Stimulated activated CD4-positive, alpha-beta T cell treated with anti-CD3 and anti-CD28 coated beads, TNF-alpha, amount 100 ng/mL, for 4 hours (primary cell): ENCODE measurements at places on chromosomes 7 and 10.

GRCh38 chr10:17290226-17290625 lies 62.2 kb downstream of the VIM start:
- no peak for DNase-seq

- DNase-seq = no peak
Observed at GRCh38 chr10:16195894-16196293, 240.9 kb upstream of the PTER start.

GRCh38 chr7:29968683-29969395 lies 20.8 kb downstream of the SCRN1 start:
- DNase-seq = no peak

GRCh38 chr10:103528549-103528948 lies 35.0 kb downstream of the NEURL1 start:
- no peak for DNase-seq

DNA sequence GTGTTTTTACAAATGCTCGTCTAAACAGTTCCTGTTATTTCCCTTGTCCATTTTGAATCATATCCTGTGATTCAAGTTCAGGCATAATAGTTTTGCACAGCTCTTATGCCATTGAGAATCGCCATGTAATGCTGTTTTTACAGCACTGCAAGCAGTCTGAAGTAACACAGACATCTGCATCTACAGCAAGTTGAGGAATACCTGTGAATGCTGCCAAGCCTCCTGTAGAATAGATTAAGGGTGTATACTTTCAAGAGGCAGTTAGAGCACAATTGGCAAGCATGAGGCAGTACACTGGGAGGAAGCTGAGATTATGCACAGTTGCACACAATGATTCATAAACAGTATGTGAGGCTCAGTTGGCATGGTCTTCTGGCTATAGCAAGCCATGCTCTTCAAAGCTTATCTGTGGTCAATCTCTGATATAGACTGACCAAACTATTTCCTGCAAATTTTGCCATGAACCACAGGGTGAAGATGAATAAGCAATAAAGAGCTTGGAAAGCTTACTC lies 121.9 kb upstream of the AKR1E2 start:
- DNase-seq = no peak

- no peak for DNase-seq
Observed at GRCh38 chr10:21976739-21977138, 26.8 kb downstream of the DNAJC1 start.

- DNase-seq = no peak
Observed at GRCh38 chr7:96237040-96237439, 84.9 kb downstream of the SLC25A13 start.

DNA sequence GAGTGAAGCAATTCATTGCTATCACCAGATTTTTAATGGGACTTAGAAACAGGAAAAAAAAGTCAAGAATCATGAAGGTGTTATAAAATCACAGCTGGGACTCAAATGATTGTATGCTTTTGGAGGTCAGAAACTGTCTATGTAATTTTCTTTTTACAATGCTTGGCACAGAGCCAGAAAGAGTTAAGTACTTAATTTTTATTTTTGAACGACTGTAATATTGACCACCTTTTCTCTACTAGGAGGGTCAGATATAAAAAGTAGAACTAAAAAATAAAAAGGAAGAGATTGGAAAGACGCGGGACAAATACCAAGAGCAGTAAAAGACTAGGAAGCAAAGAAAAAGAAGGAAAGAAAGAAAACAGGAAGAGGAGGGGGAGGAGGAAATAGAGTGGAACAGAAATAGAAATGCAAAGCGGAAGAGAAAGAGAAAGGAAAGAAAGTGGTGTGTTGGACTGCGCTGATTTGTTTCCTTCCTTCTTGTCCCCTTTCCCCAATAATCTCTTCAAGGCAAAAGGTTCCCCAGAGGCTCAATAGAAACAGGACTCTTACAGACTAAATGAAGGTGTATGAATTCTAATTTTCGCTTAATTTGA lies 23.2 kb upstream of the C1GALT1 start:
- DNase-seq = no peak

- DNase-seq = no peak
Observed at GRCh38 chr10:63703113-63703670, 182.0 kb downstream of the REEP3 start.

DNA sequence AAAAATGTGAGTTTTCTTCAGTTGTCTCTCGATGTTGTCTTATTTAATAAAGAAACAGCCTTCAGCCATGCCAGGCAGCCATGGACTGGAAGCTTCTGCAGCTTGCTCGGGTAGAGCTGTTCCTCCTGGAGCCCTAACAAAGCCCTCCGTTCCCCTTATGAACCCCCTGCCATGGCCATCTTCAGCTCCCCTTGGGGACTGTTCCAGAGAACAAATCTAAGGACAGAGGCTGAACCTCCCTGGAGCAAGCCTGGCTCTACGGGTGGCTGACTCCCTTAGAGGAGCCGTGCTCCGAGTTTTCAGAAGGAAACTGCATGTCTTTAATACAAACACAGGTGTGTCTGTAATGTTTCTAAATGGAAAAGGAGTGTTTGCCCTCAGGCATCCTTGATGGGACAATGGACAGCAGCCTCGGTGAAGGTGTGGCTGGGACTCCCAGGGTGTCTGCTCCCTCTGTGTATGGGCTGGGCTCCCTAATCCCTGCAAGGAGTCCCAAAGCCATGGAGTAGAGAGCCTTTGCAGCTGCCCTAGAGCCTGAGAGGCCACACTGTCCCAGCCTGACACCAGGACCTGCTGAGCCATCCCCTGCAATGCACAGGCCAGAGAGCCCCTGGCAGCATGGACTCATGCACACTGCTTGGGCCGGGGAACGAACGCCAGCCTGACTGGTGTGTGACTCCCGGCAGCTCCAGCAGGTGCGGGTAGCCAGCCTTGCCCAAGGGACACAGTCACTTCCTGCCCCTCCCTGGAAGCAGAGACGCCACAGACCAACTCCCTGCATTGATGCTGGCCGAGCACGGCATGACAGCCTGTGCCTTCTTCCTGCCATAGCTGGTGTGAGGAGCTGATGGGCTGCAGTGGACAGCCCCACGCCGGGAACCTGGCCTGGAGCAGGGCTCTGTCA lies 381.8 kb downstream of the TCERG1L start:
- no peak for DNase-seq

- no peak for DNase-seq
Observed at GRCh38 chr7:119397156-119397555, 875.8 kb upstream of the KCND2 start.

DNA sequence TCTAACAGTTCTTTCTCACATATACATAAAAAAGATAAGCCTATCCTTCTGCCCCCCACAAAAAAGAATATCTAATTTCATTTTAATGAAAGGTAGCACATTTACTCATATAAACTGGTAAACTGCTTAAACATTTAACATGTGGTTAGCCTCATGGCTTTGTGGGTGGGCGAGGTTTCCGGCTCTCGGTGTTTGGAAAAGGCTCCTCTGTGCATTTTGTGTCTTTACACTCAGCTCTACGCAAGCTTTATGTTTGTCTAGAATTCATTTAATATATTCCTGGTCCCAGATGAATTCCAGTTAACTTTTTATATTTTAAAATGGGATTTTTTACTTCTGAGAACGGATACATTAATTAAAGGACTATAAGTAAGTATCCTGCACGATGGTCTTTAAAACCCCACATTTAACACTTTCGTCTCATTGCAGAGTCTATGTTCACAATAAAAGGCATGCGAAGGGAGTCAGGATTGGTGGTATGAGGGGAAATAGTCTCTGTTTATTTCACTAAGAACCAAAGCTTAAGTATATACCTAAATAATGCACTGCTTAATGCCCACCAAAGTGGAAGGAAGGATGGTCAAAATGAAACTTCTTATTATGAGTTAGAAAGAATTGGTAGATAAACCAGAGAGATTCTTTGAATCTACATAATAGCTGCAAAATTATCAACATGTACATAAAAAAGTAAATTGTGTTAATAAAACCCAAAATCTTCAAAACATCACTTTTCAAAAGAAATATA lies 197.2 kb downstream of the CRPPA start:
- no peak for DNase-seq

DNA sequence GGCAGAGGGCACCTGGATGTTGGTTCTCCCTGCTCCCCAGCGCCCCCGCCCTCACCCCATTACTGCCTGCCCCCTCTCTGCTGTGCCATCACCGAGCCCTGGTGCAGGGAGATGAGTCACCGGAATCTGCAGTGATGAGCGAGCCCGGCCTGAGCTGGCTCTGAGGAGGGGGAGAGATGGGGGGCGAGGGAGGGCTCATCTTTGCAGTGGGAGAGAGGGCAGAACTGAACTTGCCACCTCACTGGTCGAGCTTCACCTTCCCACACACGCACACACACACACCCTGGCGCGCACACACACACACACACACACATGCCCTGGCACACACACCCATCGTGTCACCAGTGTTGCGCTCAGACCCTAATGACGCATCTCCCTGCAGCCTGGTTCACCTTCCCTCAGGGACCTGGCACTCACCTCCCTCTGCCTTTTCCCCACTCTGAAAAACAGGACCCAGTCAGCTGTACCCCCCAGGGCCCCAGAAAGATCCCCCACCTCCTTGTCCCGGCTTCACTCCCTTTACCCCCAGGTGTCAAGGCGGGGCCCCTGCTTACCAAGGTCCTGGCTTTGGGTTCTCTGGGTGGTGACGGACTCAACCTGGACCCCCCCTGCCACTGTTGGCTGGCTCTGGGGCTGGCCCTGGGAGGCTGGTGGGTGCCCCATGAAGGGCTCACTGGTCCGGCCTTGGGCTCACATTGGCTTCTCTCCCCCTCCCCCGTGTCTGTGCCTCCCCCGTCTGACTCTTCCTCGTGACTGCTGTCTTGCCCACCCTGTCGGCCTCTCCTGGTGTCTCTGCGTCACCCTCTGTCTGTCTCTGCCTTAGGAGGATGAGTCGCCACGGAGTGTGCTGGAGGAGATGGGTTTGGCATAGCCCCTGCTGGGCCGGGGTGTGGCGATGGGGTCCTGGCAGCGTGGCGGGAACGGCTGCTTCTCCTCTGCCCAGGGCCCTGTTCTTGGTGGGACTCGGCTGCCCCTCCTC lies 5.4 kb downstream of the VGF start:
- DNase-seq = no peak

GRCh38 chr10:70132098-70133029 lies at the start of gene AIFM2:
Gene AIFM2 (minus strand): TSS chr10:70132825. CDS start chr10:70124084, 8,741 bp downstream.
- DNase-seq = no peak

DNA sequence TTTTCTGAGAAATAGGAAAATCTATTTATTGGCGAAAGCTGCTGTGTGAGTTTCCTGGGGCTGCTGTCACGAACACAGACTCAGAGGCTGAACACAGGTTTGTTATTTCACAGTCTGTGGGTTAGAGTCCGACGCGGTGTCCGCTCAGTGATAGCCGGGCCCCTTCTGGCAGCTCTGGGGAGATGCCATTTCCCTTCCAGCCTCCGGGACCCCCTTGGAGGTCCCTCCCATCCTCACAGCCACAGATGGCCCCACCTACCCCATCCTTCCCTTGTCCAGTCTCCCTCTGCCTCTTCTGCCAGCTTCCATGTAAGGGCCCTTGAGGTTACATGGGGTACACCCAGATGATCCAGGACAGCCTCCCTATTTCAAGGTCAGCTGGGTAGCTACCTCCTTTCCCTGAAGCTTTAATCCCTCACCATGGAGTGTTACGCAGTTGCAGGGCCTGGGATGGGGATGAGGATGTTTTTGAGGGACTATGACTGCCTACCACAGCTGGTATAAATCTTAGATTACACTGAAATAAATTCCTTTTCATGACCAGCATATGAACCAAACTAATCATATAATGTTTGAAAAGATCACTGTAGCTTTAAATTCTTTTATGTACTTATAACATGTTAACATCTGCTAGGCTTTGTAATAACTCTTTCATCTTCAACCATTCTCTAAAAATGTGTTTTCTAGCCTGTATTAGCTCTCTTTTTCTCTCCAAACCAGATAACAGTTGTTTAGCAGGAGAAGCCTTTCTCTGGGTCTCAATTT lies 98.5 kb downstream of the WDR37 start:
- DNase-seq = no peak

DNA sequence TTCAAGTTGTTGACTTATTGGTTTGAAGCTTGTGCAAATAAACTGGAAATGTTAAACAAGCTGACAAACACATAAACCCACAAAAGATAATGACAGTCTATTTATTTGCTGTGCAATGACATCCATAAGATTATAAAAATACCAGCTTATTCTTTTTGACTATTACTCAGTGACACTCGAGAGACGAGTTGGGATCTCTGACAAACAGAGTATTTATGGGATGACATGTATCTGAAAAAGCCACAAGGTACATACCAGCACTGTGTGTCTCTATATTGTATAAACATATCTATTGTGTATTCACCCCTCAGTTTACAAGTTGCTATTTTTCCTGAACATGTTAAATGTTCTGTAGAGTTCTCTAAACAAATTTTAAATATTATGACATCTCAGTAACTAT lies 88.9 kb downstream of the CHRM2 start:
- DNase-seq = no peak

GRCh38 chr7:125636320-125636962 lies 706.8 kb upstream of the POT1 start:
- no peak for DNase-seq

- DNase-seq = no peak
Observed at GRCh38 chr10:126549344-126549743, 121.1 kb downstream of the C10orf90 start.

DNA sequence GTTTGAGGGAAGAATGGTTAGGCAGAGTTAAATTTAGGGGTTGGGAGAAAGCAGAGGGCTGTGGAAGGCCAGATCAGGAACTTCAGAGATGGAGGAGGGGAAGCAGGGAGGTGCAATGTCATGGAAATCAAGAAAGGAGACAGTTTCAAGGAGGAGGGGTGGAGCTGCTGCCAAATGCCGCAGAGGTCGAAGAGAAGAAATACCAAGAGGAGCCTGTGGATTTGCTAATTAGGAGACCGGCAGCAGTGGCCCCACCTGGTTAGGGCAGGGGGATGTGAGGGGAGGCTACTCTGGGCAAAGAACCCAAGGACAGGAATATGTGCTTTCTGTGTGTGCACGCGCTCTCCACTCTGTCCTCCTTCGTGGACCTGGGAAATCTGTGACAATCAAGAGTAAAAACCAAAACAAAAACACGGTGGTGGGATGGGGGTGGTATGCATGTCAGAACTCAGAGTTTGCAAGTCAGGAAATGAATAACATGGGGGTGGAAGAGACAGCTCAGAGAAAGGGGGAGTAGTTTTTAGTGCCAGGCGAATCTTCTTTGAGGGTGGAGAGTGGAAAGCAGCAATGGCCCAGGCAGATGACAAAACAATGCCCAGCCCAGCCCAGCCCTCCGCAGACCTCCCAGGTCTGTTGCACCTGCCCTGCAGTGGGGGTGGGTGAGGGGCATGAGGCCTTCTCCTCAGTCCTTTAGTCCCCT lies 102.9 kb upstream of the PAX2 start:
- no peak for DNase-seq

- DNase-seq = no peak
Observed at GRCh38 chr7:86970547-86970946, 88.9 kb downstream of the ELAPOR2 start.

DNA sequence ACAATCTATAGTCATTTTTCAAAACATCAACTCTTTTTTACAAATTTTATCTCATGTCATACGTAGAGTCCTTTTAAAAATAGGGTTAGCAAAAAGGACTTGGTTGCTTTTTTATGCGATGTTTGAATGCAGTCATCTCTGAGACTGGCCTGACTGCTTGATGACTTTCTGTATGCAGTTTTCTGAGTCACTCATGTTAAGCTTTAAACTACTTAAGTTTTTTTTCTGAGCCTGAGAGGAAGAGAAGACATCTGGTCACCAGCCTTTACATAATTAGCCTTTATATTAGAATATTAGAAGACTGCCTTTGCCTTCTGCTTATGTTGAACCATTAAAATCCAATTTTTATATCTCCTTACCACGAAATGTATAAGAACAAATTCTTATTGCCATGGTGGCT lies 834.4 kb upstream of the MBL2 start:
- DNase-seq = no peak
